ENCODE measurements at places on chromosomes 7 and 10. TPM values are rescaled to one million over a fixed set of nuclear protein-coding genes. Genes with fewer than 3 reads are reported as not detected.

Gene CDK14
- polyA plus RNA-seq: 13.5 TPM

Gene SPDYE9
- polyA plus RNA-seq: not detected

Gene PODXL
- 39.8 TPM for polyA plus RNA-seq

Gene NACAD
- polyA plus RNA-seq: 110 TPM

Gene EGR2
- 0.54 TPM for polyA plus RNA-seq

Gene TEX47
- not detected for polyA plus RNA-seq

Gene C10orf67
- polyA plus RNA-seq: 0.27 TPM

Gene HOXA9
- 1.1 TPM for polyA plus RNA-seq

Gene GRK5
- polyA plus RNA-seq: 5.4 TPM

Gene CCDC7
- 0.93 TPM for polyA plus RNA-seq

Gene ATAD1
- 24.2 TPM for polyA plus RNA-seq

Gene DNAJC12
- 25.1 TPM for polyA plus RNA-seq

Gene C7orf33
- polyA plus RNA-seq: not detected

Gene ST8SIA6
- 0.46 TPM for polyA plus RNA-seq

Gene LIPF
- not detected for polyA plus RNA-seq

Measured in brain (organoid and tissue), 16 donors.